ENCODE measurements at places on chromosomes 3 and 15.

DNA sequence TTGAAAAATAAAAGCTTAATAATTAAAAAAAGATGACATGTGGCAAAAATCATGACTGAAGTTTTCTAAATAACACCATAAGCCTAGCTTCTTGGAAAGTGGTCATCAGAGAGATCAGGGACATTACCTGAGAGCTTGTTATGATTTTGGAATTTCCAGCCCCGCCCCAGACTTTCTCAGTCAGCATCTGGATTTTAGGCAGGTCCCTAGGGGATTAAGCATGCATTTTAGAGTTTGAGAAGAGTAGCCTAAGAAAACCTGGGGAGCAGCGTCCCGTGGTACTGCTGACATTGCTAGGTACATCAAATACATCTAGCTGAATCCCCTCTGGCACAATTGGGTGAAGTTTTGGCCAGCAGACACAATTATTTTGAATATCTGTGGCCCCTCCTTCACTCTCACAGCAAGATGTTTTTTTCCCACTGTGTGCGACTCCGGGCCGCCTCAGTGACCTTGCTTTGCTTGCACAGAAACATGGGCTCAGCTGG lies 58.7 kb upstream of the MEF2A start:
- no peak for DNase-seq

- DNase-seq = no peak
Measured at GRCh38 chr3:96012939-96013338, 801.5 kb upstream of the EPHA6 start.

DNA sequence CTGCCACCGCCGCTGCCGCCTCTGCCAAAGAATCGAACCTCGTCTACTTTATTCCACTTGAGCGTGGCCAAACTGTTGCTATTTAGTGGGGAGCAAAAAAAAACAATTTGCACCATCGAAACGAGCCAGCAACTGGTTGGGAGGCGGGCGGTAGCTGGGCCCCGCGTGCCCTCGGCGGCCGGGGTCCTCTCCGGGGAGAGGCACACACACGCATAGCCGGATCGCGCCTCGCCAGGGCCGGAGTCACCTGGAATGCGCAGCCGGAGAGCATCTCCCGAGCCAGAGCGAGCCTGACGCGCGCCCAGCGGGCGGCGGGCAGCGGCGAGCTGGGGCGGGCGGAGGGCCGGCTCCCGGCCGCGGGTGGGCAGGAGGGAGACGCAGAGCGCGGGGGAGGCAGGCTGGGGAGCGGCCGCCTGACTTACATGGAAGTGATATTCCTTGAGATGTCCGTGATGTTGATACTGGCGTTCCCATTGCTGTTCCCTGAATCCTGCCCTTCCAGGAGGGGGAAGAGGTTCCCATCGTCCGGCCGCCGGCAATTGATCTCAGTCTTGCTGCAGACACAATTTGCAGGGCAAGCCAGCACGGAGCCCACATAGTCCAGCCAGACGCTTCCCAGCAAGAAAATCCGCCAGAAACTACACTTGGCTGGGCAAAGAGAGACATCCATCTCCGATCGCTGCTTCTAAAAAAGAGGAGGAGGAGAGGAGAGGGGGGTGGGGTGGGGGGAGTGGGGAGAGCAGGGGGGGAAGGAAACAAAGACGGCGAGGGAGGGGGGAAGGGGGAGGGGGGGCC lies 858 bp downstream of the NTRK3 start:
- DNase-seq = no peak

- DNase-seq = no peak
Measured at GRCh38 chr3:25971736-25972135, 181.8 kb downstream of the OXSM start.

DNA sequence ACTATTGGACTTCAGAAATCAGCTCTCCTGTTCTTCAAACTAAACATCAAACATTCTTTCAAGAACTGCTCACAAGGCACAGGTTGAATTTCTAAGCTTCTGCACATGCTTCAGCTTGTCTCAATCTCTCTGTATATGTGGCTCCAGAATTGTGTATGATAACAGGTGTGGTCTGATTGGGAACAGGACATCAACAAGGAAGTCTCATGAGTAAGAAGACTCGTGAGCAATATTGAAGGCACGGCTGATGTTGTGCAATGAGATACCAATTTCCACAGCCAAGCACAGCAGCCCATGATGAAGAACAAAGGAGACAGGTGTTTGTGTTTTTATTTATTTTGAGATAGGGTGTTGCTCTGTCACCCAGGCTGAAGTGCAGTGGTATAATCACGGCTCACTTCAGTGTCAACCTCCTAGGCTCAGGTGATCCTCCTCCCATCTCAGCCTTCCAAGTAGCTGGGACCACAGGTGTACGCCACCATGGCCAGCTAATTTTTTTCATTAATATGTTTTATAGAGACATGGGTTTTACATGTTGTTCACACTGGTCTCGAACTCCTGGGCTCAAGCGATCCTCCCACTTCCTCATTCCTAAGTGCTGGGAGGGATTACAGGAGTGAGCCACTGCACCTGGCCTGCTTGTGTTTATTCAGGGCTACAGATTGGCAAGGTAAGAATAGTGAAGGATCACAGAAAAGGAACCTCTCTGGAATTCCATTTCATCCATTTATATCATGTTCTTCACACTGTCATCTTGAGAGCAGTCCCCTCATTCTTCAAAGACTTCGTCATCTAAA lies 32.2 kb upstream of the ABHD17C start:
- no peak for DNase-seq

DNA sequence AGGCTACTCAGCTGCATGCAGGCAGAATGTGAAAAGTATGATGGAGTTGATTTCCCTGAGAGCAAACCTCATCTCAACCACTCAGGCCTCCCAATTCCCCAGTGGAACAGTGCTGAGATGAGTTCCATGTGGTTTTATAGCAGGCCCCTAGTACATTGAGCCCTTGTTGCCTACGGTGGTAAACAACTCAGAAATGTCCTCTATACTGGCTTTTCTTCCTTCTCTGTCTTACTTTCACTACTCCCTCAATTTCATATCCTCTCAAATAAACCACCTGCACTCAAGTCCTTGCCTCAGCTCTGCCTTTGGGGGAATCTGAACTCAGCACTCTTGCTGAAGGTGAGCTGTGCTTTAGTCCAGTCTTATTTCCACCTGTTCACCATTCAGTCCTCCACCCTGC lies 399.9 kb downstream of the PDCD6IP start:
- DNase-seq = no peak

DNA sequence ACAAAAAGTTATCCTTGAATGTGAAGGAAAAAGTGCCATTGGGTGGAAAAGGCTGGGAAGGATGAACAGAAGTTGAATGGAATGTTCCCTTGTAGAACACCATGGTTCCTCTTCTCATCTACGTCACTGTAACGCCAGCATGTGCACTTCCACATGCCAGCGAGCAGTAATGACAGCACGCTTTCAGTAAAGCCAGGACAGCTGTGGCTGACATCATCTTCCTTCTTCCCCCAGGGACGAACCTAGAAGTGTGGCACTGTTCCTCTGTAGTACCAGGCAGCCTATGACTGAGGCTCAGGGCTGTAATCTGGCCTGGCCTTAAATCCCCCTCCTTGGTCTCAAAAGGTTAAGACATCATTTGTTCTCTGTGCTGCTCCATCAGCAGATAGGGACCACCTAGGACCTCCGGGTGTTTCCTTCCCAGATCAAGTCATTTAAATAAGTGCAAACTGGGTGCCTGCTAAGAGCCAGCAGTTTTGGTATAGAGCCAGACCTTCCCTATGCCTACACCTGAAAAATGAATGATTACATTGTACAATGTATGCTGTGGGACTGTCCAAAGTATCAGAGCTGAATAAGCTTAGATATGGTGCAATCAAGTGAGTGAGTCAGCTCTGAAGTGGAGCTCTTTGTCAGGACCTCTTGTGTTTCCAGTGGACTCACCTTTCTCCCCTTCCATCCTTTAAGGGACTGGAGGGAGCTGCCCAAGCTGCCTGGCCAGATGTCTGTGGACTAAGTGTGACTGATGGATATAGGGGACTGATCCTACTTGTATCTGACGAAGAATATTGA lies 5.6 kb upstream of the SRPRB start:
- DNase-seq = no peak

GRCh38 chr15:51359981-51360380 lies 18.5 kb downstream of the GLDN start:
- no peak for DNase-seq

DNA sequence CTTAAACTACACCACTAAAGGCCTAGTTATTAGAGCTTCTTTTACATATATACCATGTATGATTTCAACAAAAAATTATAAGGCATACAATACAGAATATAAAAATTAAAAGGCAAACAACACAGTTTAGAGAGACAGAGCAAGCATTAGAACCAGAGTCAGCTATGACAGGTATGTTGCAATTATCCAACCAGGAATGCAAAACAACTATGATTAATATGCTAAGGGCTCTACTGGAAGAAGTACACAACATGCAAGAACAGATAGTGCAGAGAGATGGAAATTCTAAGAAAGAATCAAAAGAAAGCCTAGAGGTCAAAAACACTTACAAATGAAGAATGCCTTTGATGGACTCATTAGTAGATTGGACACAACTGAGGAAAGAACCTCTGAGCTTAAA lies 39.6 kb downstream of the CCDC54 start:
- DNase-seq = no peak

DNA sequence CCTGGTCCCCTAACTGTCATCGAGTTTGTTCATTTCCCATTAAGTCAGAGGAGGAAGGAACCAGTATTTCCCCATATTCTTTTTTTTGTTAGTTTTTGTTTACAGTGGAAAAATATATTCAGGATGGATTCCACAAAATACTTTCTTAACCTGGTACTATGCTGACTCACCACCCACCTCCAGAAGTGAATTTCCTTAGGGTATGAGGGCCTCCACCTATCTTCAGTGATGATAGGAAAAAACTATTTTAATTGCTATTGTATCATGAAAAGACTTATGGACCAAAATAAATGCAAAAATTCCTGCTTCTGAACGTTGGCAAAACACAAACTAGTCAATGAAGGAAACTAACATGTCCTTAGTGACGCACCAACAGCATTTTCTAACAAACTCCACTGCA lies 64.2 kb upstream of the FOXP1 start:
- DNase-seq = no peak

DNA sequence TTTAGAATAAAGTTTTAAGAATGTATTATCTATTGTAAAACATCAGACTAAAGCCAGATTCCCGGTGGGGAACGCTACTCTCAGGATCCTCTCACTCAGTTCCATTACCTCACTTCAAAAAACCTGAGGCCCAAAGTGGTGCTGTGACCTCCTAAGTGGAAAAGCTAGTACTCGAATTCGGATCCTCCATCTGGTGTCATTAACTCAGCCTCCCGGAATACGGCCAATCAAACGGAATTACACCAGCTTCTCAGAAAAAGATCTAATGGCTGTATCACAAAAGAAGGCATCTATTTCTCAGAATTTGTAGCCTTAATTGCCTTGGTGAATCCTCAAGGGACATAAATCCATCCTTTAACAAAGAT lies 627 bp downstream of the ACAD11 start:
- no peak for DNase-seq

All from stimulated activated CD4-positive, alpha-beta T cell treated with anti-CD3 and anti-CD28 coated beads, Interleukin-4, amount 100 ng/mL, for 1 hour (primary cell).